ENCODE measurements at places on chromosomes 6 and 20. TPM values are rescaled to one million over a fixed set of nuclear protein-coding genes. Genes with fewer than 3 reads are reported as not detected.

PAX1 gene
- total RNA-seq: 0.09 TPM

MGME1 gene
- total RNA-seq: 42.2 TPM

TBCC gene
- total RNA-seq: 15.4 TPM

ADGB gene
- not detected for total RNA-seq

CYP21A2 gene
- total RNA-seq: not detected

BEND6 gene
- 1.8 TPM for total RNA-seq

MYBL2 gene
- 66.0 TPM for total RNA-seq
